ENCODE measurements at places on chromosomes 6 and 20.

- no peak for DNase-seq
Observed at GRCh38 chr6:87082160-87082721, 12.7 kb downstream of the CGA start.

- no peak for DNase-seq
Observed at GRCh38 chr6:22601984-22602383, 32.6 kb downstream of the HDGFL1 start.

DNA sequence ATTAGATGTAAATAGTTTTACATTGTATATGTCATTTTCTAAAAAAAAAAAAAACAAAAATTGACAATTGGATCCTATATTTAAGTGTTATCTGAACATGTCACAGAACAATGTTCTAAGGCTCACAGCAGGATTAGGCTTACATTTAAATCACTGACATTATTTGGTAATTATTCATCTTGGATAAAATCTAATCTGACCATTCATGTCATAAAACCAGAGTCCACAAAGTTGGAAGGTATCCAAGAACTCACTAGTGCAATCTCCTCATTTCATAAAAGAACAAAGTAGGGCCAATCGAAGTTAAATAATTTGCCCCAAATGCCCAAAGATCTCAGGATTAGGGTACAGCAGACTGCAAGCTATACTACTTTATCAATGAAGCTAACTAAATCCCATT is 73.0 kb downstream of the PDSS2 start:
- no peak for DNase-seq

DNA sequence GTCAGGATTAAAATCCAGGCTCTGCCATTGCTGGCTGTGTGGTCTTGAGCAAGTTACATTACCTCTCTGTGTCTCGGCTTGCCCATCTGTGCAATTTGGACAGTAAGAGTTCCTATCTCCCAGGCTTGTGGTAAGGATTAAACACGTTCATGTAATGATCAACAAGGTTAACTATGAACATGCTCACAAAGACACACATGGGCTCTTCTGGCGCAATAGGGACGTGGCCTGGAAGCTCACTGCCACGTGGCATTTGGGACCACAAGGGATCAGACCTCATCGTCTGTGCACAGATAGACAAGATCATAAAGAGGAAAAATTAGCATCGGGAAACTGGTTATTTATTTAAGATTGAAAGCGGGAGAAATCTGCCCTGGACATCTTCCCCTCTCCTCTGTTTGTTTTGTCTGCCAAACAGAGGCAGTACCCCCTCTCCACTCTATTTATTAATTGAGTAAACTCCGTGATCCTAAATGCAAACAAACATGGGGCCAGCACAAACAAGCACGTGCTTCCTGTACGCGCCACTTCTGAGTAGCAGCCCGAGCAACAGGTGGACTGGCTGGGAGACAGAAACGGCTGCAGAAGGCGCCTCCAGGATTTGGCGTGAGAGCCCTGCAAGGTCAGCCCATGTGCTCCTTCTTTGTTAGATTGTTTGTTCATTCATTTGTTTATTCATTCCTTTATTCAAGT is 95.0 kb downstream of the CDH26 start:
- no peak for DNase-seq

- DNase-seq: no peak
Observed at GRCh38 chr6:25544833-25545232, 107.2 kb upstream of the SCGN start.

GRCh38 chr6:35512740-35513139 is at the start of gene TULP1:
TULP1 (minus strand) TSS chr6:35512896; CDS start chr6:35512858, 38 bp downstream.
- no peak for DNase-seq

Data from NCI-H1048 (cell line).